ENCODE measurements at places on chromosomes 2 and 18. TPM values are rescaled to one million over a fixed set of nuclear protein-coding genes. Genes with fewer than 3 reads are reported as not detected.

MPP4 gene
- 11.1 TPM for total RNA-seq

LYPD6 gene
- 0.90 TPM for total RNA-seq

TEKT4 gene
- not detected for total RNA-seq

AKAIN1 gene
- not detected for total RNA-seq

CYP1B1 gene
- 1.1 TPM for total RNA-seq

EMX1 gene
- total RNA-seq: not detected

TMEM247 gene
- total RNA-seq: not detected

CYP27C1 gene
- not detected for total RNA-seq

NCKAP5 gene
- 3.9 TPM for total RNA-seq

CCDC150 gene
- total RNA-seq: 3.8 TPM

TTR gene
- total RNA-seq: not detected

SESTD1 gene
- 11.1 TPM for total RNA-seq

NETO1 gene
- total RNA-seq: 0.36 TPM

SNRPD1 gene
- total RNA-seq: 6.8 TPM

SCN1A gene
- total RNA-seq: under 0.01 TPM

CHRND gene
- not detected for total RNA-seq

CPLX4 gene
- total RNA-seq: not detected

RANBP2 gene
- 64.9 TPM for total RNA-seq

TUBA3E gene
- total RNA-seq: not detected

NDC80 gene
- total RNA-seq: 15.3 TPM

ALKAL2 gene
- total RNA-seq: not detected

IL37 gene
- total RNA-seq: not detected

BMP10 gene
- total RNA-seq: not detected

RGPD4 gene
- not detected for total RNA-seq

STARD6 gene
- total RNA-seq: 0.28 TPM

KLHL30 gene
- under 0.01 TPM for total RNA-seq

CD207 gene
- total RNA-seq: not detected

CUL3 gene
- 78.3 TPM for total RNA-seq

RUFY4 gene
- not detected for total RNA-seq

RASGRP3 gene
- 3.0 TPM for total RNA-seq

MOGAT1 gene
- not detected for total RNA-seq

SERPINB4 gene
- not detected for total RNA-seq

SIX2 gene
- total RNA-seq: not detected

ALPI gene
- total RNA-seq: not detected

Data from IMR-90 (cell line).